ENCODE measurements at places on chromosomes 3 and 15. TPM values are rescaled to one million over a fixed set of nuclear protein-coding genes. Genes with fewer than 3 reads are reported as not detected.

Gene CSPG5
- 0.22 TPM for total RNA-seq

DNA sequence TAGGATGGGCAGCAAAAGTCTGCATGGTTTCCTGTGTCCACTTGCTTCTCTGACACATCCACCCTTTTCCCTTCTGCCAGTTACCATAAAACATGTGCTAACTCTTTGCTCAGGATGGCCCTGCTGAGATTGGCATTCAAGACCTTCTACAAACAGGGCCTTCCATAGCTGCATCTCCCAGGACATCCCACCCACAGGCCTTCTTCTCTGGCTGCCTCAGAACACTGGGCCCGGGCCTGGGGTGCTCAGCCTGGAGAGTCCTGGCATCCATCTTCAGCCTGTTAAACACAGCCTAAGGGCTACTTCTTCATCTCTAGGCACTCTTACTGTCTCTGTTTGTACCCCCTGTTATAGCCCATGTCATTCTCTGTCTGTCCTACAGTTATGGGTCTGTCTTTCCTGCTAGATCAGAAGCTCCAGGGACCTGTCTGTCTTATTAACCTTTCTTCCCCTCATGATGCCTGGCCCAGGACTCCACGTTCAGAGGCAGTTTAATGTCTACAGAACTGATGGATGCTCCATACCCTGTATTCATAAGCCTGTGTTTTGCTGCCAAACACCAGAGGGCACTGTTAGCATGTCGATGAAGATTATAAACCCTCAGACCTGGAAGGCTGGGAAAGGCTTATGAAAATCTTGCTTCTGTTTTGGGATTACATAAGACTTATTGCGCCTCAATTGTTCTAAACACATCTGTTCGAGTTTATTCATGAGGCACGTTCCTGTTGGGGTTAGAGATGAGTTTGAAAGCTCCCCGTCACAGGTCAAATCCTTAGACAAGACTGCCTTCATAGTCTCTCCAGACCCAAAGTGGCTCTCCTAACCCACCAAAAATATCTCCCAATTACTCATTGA lies 16.5 kb downstream of the SEMA3G start:
- DNase-seq: peak; percentile 50
- H3K36me3 ChIP-seq: no peaks in the 10 kb centered on the region
- H3K27me3 ChIP-seq: no peaks in the 10 kb centered on the region
- no peak overlapping the region for H3K4me3 ChIP-seq

DNA sequence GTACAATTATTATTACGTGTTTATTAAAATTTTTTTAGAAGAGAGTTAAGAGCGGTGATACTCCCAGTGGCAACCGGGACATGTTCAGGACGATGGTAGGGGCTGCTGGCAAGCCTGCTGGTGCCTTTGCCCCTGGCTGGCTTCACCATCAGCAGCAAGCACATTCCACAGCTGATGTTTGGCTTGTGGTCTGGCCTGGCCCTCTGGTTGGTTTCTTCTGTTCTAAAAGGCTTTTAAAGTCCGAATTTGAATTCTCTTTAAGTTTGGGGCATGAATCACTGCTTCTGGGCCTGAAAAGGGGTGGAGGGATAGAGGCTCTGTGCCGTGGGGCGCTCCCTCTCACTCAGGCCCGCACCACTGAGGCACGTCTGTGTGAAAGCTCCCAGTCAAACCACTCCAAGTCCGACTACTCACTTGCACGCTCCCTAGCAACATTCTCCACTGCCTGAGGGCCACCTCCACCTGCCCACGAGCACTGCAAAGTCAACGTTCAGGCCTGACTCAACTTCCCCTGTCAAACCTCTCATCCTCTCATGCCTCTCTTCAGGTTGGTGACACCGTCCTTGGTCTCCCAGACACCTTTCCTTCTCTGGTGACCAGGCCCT lies 10.1 kb downstream of the ITGA11 start:
- no peak for DNase-seq
- H3K4me3 ChIP-seq: no peak overlapping the region
- no peak overlapping the region for H3K27ac ChIP-seq
- no peaks in the 10 kb centered on the region for H3K27me3 ChIP-seq

DNA sequence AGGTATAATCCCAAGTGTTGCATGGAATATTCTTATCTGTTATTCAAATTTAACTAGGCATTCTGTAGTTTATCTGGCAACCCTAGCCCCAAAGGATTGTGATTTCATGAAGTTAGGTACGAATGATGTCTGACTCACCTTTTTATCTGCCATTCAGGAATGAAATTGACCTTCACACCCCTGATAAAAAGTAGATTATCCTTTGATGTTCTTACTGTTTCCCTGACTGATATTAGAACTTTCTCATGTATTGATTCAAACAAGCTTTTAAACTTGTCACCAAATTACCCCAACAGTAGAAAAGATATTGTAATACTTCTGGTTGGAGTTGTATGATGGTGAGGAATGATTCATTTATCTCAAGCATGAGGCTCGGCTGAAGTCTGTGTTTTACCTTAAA lies 43.6 kb upstream of the CADPS start:
- no peaks in the 10 kb centered on the region for H3K36me3 ChIP-seq
- no peaks in the 10 kb centered on the region for H3K27me3 ChIP-seq
- no peak overlapping the region for H3K27ac ChIP-seq
- H3K4me1 ChIP-seq: no peaks in the 10 kb centered on the region
- no peak for DNase-seq
- H3K4me3 ChIP-seq: no peak overlapping the region

DNA sequence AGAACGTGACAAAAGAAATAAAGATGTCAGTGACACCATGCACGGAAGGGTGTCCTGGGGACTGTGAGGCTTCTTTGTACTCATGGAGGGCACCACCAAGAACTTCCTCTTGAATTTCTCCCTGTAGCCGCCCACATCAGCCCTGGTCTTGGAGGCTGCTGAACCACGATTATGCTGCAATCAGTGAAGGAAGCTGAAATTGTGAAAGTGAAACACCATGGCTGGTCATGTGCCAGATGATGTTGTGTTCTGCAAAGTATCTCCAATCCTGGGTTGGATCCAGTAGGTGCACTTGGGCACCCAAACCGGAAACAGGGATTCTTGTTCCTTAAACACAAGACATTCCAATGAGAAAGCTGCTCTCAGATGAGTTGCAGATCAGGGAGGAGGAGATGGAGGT lies 104.4 kb upstream of the GOLGA6L6 start:
- peak; percentile 25 for DNase-seq
- H3K27ac ChIP-seq: no peak overlapping the region
- no peaks in the 10 kb centered on the region for H3K36me3 ChIP-seq
- H3K4me3 ChIP-seq: no peak overlapping the region
